Stimulated activated CD8-positive, alpha-beta memory T cell treated with anti-CD3 and anti-CD28 coated beads, Interleukin-15, amount 100 ng/mL, for 4 hours (primary cell): ENCODE measurements at places on chromosomes 2 and 18.
A peak's percentile ranks its signal among the peaks of the same experiment; 100 is the strongest.

- no peak for DNase-seq
Observed at GRCh38 chr2:124081154-124081716, 56.1 kb downstream of the CNTNAP5 start.

- no peak for DNase-seq
Observed at GRCh38 chr2:7639476-7639875, 722.3 kb downstream of the RNF144A start.

GRCh38 chr2:236851187-236851586 is 234.5 kb upstream of the COPS8 start:
- DNase-seq: no peak

- no peak for DNase-seq
Observed at GRCh38 chr2:20313659-20314058, 37.0 kb downstream of the PUM2 start.

DNA sequence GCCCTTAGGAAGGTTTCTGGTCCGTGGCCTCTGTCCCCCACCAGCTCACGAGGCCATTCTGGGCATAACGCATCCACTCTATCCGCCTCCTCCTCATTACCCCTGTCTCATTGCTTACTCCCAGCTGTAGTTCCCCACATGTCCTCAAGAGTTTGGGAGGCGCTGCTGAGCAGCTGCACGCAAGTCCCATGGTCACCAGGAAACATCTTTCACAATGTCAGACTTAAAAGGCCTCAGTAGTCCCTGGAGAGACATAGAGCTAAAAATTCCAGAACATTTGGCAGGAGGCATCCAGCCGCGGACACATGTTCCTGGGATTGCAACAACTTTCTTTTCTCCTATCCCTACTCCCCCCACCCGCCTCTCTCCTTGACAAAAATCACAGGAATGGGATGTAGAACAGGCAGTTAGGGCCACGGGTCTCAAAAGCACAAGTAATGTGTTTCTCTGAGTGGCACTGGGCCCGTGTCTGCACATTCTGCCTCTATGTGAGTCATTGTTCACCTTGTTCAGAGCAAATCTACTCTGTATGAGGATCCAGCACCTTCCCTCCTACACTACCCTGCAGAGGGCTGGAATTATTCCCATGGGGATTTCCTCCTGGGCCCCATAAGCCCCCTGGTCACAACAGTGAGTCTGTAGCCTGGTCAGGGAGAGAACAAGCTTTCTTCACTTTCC is 8.1 kb downstream of the LBH start:
- peak; percentile 51 for DNase-seq

GRCh38 chr2:240461471-240462072 is 26.1 kb downstream of the GPC1 start:
- DNase-seq: no peak

DNA sequence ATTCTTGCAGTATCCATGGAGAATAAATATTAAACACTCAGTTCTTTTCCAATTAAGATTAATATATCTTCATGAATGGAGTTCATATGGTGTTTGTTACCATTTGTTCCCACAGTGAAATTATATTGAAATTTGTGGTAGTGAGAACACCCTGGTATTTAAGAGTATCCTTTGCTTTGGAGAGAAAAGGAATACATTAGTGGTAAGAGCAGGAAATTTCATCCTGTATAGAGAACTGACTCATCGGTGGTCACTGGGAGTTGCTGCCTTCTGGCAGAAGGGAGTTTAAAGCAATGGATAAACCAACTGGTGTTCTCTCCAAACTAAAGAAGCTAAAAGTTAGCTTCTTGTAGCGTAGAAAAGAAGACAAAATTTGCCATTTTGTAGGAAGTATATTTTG is 107.3 kb downstream of the MYO1B start:
- DNase-seq: no peak

DNA sequence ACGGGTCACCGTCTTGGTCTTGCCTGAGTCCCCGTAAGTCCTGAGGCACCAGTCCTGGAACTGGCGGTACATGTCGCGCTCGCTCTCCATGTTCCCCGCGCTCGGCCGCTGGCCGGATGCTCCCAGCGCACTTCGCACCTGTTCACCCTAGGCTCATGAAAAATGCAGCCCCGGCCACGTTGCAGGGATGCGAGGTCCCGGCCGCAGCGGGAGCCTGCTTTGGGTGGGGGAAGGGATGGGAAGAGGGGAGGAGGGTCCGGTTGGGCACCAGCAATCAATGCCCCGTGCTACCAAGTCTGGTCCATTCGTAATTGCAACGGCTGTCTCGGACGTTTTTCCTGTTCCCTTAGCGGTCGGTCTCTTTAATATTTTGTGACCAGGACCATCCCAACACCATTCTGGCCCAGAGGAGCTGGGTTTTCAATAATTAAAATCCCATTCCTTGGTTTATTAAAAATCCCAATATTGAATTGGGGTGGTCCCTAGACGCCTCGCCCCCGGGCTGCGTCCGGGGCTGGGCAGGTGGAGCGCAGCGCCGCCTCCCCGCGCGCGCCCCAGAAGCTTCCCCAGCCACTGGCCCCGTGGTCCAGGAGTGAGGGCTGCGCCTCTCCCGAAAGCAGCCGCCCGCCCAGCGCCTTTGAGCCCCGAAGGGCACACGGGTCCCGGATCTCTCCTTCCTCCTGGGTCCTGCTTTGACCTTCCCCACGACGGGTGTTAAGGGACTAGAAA is 1.4 kb downstream of the NOL4 start:
- DNase-seq: no peak

- no peak for DNase-seq
Observed at GRCh38 chr2:135701442-135701841, 40.2 kb upstream of the UBXN4 start.

DNA sequence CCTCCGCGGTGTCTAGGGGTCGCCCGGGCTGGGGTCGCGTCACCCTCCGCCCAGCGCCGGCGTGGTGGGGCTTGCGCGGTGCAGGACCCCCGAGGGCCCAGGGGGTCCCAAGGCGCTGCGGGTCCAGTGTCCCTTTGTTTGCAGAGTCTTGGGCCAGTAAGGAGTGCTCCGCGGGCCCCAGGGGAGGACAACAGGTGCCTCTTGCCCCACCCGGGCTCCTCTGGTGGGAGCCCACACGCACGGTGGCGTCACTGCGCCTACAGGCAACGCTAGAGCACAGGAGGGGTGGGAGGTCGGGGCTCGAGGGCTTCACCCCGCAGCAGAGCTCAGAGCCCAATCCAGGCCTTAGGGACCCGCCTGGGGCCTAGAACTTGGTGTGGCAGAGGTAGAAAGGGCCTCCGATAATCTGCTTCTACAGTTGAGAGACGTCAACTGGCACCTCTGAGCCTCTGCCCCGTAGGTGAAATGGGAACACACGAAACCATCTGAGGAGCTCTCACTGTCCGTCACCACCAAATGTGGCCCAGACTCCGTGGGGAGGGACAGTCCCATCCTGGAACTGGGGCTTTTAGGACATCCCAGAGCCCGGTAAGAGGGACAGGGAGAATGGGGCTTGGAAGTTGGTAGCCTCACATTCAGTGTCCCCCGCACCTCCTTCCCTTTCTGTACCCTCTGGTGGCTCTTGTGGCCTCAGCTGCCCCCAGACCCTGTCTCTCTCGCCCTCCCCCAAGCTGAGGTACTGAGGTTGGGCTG is 1.4 kb downstream of the ARID5A start:
- peak; percentile 23 for DNase-seq

GRCh38 chr2:230627806-230628724 is 84.6 kb upstream of the CAB39 start:
- no peak for DNase-seq

GRCh38 chr2:29724282-29724681 is 197.1 kb downstream of the ALK start:
- DNase-seq: no peak

GRCh38 chr2:60411295-60411694 is 142.2 kb downstream of the BCL11A start:
- DNase-seq: no peak

- no peak for DNase-seq
Observed at GRCh38 chr2:148930046-148930775, 55.2 kb downstream of the KIF5C start.

DNA sequence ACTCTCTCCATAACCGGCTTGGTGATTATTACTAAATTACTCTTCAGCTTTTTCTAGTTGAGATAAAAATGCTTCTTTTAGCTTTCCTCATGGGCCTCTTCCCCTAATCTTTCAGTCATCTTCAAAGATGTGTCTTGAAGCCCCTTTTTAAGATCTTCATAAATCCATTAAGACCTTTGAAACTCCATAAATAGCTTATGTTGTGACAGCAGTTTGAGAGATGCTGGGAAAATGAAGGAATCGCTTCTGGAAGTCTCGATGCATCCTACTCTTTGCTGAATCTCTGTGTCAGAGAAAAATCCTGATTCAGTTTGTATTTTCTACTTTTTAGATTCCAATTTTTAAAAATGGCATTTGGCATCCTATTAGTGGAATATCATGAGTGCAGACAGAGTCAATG is 13.0 kb downstream of the SCYGR4 start:
- no peak for DNase-seq

DNA sequence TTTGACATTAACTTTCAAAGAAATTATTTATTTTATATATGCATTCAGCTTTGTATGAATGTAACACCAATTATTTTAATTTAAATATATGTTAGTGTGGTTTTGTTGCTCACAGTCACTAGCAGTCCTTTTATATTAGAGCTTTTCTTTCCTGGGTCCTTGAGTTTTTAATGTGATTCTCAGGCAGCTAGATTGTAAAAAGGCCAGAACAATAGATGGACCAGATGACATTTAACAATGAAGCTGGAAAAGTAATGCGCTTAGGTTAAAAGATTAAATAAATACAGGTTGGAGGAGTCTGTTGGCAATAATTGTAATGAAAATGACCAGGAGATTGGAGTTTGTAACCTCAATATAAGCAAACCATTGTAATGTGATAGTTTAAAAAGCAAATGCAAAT is 171.1 kb downstream of the FTCDNL1 start:
- DNase-seq: no peak

GRCh38 chr2:143083636-143084035 is 45.6 kb upstream of the ARHGAP15 start:
- no peak for DNase-seq

DNA sequence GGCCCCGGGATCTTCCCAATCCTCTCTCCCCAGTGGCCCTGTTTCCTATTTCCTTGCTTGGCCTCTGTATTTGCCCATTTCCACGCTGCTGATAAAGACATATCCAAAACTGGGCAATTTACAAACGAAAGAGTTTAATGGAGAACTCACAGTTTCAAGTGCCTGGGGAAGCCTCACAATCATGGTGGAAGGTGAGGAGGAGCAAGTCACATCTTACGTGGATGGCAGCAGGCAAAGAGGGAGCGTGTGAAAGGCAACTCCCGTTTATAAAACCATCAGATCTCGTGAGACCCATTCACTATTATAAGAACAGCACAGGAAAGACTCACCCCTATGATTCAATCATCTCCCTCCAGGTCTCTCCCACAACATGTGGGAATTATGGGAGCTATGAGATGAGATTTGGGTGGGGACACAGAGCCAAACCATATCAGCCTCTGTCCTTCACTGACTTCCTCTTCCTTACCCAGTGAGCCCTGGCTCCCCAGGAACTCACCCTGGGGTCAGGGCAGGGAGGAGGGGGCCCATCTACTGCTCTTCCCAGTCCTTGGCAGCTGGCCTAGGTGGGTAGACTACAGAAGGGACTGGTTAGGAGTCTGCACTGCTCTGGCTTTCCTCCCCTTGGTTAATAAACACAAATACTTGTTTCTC is 105.8 kb upstream of the MYCN start:
- DNase-seq: no peak

DNA sequence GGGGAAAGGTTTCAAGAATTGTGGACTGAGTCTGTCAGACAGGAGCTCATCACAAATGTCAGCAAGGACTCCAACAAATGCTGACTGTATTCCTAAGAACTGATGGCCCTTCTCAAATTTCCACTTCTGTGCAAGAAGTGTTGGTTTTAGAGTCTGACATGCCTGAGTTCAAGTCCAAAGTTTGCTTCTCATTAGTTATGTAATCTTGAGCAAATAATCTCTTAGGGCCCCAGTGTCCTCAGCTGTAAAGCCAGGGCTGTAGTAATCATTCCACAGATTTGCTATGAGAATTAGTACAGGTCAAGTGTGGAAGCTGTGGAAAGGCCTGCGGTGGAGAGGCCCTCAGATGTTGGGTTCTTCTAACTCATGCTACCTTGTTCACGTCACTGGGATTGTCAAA is 23.9 kb downstream of the MEP1B start:
- no peak for DNase-seq

- DNase-seq: no peak
Observed at GRCh38 chr18:74722237-74722636, 124.6 kb downstream of the ZNF407 start.

GRCh38 chr2:238864207-238865014 is 16.5 kb downstream of the TWIST2 start:
- no peak for DNase-seq

- no peak for DNase-seq
Observed at GRCh38 chr2:1617425-1618021, 126.8 kb downstream of the PXDN start.

DNA sequence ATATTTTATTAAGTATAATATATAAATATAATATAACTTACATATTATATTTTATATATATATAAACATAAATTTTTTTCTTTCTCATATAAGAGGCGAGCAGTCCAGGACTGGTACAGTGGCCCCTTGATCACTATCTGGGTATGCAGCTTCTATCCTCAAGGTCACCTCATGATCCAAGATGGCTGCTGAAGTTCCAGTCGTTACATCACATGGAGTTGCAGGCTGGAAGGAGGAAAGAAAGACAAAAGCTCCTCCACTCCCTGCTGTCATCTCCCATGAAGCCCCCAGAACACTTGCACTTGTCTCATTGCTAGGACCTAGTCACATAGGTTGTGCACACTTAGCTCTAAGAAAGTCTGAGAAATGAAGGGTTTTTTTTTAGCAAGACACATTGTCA is 145.1 kb upstream of the SLC1A4 start:
- no peak for DNase-seq

DNA sequence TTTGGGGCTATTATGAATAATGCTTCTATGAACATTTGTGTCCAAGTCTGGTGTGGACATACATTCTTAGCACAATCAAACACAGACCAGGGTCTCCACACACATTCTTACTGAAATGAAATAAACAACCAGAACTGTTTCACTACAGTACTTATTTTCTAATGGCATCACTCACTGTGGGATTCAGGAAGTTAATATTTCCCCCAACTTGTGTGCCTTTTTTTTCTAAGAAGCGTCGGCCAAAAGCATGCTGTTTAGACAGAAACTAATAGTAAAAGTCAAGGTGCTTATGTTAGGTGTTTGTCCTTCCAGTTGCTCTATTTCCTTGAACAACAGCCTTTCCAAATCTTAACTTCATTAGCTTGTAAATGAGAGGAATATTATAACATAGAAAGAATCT is 117.6 kb downstream of the DOCK10 start:
- DNase-seq: no peak

DNA sequence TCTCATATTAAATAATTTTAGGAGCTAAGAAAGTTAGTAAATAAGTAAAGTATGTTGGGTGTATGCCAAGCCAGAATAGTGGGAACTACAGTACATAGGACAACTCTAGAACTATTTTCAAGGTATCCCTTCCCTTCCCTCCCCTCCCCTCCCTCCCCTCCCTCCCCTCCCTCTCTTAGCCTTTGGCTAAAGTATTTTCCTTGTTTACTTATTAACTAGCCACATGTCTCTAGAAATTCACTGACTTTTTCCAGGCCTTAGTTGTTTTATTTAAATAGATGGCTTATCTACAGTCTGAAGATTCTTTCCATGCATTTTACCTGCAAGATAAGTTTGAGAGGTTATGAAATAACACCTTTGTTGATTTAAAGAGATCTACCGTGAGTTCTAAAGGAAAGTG is 402.1 kb downstream of the PARD3B start:
- DNase-seq: no peak
